ENCODE measurements at places on chromosomes 16 and 17.

GRCh38 chr17:2789700-2790099, 6.5 kb upstream of the RAP1GAP2 start:
- DNase-seq, result no peak

GRCh38 chr16:9797306-9797705, 384.9 kb downstream of the GRIN2A start:
- DNase-seq, result peak; percentile 19

DNA sequence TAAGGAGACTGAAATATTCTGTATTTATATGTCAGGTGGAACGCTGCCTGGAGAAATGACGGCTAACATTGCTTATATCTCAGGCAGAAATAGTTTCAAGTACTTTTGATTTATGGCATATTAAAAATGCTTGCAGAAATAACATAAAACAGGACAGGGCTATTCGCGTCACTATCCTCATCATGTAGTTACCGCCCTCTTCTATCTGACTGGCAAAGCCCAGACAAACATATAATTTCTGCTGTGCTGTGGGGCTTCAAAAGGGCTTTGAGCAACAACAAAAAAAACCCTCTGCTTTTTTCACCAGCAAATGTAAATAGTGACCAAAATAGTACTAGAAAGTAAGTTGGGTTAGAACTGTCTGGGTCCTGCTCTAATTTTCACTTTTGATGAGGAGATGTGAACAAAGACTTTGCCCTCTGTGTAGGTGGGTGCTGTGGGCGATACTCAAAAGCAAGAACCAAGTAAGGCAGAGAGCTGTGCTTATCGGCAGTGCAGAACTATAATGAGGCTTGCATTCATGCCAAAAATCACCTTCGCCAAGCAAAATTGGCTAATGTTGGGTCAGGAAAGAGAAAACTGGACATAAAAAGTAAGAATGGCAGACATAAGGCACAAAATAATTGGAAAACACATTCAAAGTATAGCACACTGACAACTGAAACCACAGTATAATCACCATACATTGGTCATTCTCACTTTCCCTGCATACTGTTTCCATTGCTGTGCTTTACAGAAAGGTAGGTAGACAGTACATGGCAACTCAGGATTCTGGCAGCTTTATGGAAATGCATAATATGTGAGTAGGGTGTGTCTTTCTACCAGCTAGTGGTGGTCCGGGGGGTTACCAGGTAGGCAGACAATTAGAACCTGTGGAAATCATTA, 151.2 kb upstream of the AXIN2 start:
- no peak for DNase-seq

GRCh38 chr17:44785921-44786320, 27.1 kb downstream of the ADAM11 start:
- no peak for DNase-seq

- DNase-seq, result no peak
Observed at GRCh38 chr16:49000594-49000993, 281.0 kb downstream of the CBLN1 start.

GRCh38 chr17:66123163-66123562, 68.8 kb downstream of the CEP112 start:
- DNase-seq, result no peak

GRCh38 chr16:89023621-89024511, 46.9 kb upstream of the CBFA2T3 start:
- no peak for DNase-seq

GRCh38 chr16:70739389-70739788, 53.5 kb upstream of the MTSS2 start:
- DNase-seq, result no peak

DNA sequence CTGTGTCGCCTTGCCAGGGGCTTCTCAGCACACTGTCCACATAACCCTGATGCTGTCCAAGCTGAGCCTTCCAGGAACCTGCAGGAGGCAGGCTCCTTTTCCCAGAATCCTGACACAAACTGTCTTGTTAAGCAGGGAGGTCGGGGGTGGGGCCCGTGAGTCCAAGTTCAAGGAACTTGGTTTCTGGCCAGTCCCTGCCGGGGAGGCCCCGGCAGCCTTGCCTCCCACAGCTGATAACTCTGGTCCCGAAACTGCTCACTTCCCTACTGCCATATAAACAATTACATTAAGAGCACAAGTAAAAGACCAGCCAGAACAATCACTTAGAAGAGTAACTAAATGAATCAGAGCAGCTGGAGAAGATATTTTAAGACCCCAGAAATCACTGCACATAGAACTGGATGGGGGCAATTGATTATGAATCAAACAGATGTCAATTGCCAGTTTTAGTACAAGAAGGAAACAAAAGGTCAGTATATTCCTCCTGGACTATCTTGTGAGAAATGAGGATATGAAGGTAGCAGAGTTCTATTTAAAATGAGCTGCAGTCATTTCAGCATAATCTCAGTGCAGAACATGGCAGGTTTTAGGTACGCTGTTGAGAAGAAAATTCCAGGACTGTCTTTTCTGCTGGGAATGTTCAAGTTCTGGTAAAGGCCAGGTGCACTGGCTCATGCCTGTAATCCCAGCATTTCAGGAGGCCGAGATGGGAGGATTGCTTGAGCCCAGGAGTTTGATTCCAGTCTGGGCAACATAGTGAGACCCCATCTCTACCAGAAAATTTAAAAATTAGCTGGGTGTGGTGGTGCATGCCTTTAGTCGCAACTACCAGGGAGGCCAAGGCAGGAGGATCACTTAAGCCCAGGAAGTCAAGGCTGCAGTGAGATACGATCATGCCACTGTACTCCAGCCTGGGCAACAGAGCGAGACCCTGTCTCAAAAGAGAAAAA, 169.8 kb downstream of the PITPNC1 start:
- DNase-seq, result no peak

DNA sequence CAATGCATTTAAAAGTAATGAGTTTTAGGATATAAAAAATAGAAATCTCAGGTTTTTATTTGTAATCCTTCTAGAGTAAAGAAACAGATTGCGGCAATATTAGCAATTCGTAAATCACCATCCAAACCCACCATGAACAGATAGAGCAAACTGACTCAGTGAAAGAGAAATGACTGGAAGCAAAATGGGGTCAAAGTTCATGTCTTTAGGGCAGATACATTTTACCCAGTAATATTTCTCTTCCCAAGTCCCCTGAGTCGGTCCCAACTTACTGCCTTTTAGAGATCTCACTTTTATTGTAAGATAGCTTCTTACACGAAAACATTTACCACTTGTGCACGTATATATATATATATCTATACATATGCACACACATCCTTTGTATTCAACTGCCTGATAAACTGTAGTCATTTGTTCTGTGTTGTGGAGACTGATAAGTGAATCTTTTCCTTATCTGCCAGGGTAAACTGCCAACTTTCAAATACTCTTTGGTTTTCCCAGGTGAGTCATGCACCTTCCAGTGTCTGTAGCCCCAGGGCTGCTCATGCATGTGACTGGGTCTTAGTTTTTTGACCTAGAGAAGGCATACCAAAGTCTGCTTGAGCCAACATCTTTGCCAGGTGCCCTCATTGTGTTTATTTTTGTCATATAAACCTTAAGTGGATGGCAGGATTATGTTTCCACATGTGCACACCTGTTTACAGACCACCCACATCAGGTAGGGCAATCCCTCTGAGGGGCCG, 7.8 kb upstream of the IRF8 start:
- peak; percentile 49 for DNase-seq

DNA sequence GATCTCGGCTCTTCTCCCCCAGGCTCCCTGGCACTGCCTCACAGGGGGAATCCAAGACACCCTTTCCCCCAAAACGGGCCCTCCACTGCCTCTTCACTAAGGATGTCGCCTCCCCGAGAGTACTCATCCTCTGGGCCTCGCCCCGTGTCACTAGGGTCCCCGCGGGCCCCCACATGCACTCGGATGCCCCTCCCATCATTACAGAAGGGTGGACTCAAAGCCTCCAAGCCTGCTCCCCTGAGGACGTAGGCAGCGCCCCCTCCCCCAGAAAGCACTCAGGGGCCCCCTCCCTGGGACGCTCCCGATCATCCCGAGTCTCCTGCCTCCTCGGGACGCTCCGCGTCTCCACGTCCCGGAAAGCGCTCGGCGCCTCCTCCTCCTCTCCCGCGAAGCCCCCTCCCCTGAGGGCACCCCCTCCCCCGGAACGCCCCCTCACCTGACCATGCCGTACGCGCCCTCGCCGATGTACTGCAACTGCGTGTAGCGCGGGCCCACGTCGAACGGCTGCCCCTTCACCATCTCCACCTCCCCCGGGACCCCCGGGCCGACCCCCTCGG, 338 bp downstream of the MAPK3 start:
- DNase-seq, result no peak

- no peak for DNase-seq
Observed at GRCh38 chr16:49282690-49283375, 1.2 kb upstream of the CBLN1 start.

DNA sequence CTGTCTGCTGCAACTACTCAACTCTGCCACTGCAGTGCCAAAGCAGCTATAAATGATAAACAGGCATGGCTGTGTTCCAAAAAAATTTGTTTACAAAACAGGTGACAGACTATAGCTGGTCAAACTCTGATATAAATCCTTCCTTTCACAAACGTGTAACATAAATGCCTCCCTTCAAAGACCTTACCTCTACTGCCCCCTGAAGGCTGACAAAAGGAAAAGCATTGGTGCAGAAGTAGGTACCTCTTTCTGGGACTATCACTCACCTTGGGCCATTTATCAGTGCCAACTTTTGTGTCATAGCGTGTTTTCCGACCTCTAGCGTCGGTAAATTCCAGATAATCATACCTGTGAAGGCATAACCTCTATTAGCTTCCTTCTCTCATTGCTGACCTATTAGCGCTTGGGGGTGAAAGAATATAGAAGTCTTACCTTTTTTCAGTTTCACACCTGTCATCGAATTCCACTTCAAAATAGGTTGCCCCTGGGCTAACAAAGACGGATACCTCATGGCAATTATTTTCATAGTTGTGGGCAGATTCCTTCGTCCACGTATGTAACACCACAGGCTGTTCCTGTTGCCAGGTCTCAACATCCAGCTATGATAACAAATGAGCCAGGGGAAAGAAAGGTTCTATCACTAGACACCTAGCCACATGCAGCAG, 67.9 kb downstream of the ZZEF1 start:
- peak; percentile 34 for DNase-seq

- DNase-seq, result no peak
Observed at GRCh38 chr17:2801841-2802240, 5.6 kb downstream of the RAP1GAP2 start.

- no peak for DNase-seq
Observed at GRCh38 chr16:74682556-74682955, 15.9 kb upstream of the RFWD3 start.

DNA sequence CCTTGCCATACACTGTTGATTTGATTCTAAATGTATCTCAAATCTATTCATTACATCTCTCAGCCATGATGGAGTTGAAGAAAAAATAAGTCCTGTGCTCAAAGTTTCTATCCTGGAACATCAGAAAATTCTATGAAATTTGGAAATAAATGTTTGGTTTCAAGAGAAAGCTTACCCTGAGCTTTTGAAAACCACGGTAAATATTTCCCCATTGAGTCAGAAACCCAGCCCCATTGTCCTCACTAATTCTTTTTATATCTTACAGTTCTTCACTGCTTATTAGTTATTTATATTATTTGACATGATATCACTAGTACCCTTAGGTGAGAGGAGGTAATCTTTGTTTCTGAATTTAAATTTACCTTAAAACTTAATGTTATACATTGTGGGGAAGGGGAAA, 128.5 kb downstream of the MRTFB start:
- no peak for DNase-seq

DNA sequence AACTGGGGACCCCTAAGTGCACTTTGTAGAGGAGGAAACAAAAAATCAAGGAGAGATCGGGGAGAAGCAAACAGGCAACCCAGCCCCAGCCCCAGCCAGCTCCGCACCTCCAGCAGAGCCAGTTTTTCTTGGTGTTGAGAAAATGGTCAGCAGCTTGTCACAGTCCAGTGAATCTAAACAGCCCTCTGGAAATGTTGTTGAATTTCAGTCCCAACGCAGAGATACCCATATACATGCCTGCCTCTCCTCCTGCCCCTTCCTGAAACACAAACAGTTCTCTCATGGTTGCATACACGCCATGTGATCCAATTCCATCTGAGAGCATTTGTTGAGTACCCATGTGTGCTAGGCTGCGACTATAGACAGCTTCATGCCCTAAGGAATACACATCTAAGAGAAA, 42.4 kb upstream of the LHX1 start:
- no peak for DNase-seq

DNA sequence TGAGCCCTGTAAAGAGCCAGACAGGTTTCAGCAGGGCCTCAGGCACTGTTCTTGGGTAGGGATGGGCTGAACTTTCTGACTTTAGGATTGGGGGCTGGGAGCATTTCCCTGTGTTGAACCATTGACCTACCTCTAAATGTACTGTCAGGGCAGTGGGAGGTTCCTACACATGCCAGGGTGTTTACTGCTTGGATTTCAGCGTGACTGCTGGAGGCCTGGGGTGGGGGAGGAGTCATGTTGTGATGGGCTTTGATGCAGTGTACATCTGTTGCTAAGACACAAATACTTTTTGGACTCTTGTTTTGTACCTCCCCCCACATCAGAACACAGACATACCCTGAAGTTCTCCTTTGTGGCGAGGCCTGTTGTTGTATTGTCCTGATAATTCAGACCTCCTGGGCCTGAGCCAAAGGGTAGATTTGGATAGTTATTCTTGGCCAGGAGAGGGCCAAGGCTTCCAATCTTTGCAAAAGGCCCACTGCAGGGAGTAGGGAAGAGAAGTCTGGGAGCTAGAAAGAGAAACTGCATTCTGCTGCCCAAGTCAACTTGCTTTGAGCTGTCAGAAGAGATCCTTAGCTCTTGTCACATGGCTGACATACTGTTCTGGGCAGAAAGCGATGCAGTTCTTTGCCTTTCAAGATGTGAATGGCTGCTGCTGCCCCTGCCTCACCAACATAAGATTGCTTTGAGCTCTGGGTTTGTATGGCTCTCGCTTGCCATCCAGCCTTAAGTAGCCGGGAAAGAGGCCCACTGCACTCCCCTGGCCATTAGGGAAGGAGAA, 3.7 kb downstream of the NFE2L1 start:
- DNase-seq, result no peak

GRCh38 chr17:80445007-80445725, 30.2 kb downstream of the ENDOV start:
- DNase-seq, result no peak

GRCh38 chr17:21291357-21291756, 6.8 kb downstream of the MAP2K3 start:
- no peak for DNase-seq

GRCh38 chr17:60514500-60514899, 11.5 kb downstream of the APPBP2 start:
- DNase-seq, result no peak

GRCh38 chr16:71859762-71860521, 14.2 kb downstream of the ATXN1L start:
- DNase-seq, result no peak

DNA sequence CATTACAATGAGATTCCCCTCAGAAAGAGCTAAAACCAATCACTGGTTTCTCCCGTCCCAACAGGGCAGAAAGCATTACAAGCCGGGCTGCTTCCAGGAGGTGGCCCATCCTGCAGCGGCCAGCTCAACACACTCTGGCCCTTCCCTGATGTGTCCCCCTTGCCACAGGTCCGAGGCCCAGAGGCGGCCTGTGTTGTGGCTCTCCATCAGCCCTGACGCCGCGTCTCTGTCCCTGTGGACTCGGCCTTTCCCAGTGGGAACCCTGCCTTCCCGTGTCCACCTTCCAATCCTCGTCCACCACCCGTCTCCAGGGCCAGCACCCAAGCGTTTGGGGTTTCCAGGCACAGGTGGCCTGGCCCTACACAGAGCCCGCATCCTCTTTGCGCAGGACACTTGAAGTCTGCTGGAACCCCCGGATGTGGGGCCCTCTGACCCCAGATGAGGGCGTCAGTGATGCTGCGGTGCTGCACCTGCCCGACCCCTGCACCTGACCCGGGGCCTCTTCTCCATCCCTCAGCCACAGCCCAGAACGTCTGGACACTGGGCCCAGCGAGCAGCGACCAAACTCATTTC, 21.1 kb downstream of the RAB40B start:
- DNase-seq, result no peak
